ENCODE measurements at places on chromosomes 16 and 17. TPM values are rescaled to one million over a fixed set of nuclear protein-coding genes. Genes with fewer than 3 reads are reported as not detected.

Gene RDM1
- 21.6 TPM for total RNA-seq

GRCh38 chr16:88505405-88506082, 52.5 kb downstream of the ZFPM1 start:
- peak; percentile 76 for DNase-seq

DNA sequence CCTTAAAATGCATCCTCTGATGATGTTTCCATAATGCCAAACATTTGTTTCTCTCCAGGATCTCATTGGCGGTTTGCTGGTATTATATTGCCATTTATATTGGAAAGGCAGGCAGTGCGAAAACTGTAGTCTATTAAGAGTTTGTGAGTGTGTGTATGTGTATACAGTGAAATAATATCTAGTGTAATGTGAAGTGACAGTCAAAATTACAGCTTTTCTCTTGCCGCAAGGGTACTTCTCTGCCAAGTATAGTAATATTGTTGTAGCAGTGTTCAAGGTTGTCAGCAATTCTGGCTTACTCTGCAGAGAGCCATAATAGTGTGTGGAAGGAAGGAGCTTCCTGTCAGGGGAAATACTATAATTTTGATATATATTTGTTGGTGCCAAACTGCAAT, 178.6 kb downstream of the WWOX start:
- DNase-seq = no peak

DNA sequence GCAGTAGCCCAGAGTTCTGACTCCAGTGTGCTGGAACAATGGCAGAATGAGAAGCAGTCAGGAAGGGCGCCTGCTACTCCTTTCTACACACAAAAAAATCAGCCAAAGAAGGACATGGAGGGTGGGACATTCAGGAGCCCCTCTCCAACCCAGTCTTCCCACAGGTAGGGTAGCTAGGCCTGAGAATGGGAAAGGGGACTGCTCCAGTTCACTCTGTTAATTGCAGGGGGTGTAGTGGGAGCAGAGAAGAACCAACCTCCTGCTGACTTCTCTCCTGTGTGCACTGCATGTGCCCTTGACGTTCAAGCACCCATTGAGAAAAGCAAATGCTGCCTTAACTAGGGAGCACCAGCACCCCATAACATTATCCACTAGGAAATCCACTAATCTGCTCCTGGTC, 119.1 kb upstream of the IRX6 start:
- DNase-seq = no peak

Gene ABCA3
- 3.1 TPM for total RNA-seq

GRCh38 chr16:527015-527903, at the start of gene CAPN15:
Gene CAPN15 (plus strand): TSS chr16:527712. CDS start chr16:546839, 19,127 bp downstream.
- DNase-seq = peak; percentile 84

DNA sequence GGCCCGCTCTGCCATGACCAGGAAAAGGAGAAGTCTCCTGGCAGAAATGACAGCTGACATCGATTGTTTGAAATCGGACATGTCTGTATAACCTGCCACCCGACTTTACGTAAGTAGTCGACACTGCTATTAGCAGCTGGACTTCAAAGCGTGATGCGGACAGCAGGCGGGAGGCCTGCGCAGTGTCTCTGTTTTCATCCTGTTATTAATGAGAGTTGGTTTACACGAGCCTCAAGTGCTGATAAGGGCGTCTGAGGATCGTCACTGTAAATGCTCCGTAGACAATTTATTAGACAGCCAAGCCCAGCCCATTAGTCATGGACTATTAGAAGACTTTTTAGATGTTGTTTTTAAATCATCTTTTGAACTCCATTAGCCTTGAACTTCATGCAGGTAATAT, 328.3 kb downstream of the FOXL1 start:
- no peak for DNase-seq

- no peak for DNase-seq
These were observed 90.5 kb downstream of the SEC14L1 start for GRCh38 chr17:77231076-77231871.

Data from activated naive CD4-positive, alpha-beta T cell treated with anti-CD3 and anti-CD28 coated beads for 36 hours (primary cell).